Common myeloid progenitor, CD34-positive (primary cell): ENCODE measurements at places on chromosomes 7 and 10.

DNA sequence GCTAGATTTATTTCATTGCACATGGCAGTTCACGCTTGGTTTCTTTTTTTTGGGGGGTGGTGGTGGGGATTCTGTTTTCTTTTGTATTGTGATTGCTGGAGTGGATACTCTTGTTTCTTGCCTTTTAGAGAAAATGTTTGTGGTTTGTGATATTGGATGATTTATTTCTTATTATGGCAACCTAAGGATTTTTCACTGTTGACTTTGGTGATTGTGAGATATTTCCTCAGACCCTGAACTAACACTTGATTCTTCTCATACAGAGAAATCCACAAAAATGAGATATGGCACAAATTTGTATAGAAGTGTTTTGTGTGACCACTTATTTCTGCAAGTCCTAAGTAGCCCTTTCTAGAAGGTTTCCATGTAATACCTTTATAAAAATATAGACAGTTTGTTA, 871.1 kb downstream of the LRMDA start:
- no peaks in the 10 kb centered on the region for H3K36me3 ChIP-seq
- DNase-seq, result no peak
- H3K4me1 ChIP-seq, result no peaks in the 10 kb centered on the region
- no peak overlapping the region for H3K27ac ChIP-seq
- no peaks in the 10 kb centered on the region for H3K27me3 ChIP-seq

GRCh38 chr7:79055722-79056415, 397.6 kb downstream of the MAGI2 start:
- H3K36me3 ChIP-seq, result no peaks in the 10 kb centered on the region
- no peaks in the 10 kb centered on the region for H3K27me3 ChIP-seq
- no peak overlapping the region for H3K4me3 ChIP-seq
- DNase-seq, result no peak

GRCh38 chr7:71472962-71473361, 341.0 kb downstream of the GALNT17 start:
- H3K4me1 ChIP-seq, result no peaks in the 10 kb centered on the region
- DNase-seq, result no peak
- H3K36me3 ChIP-seq, result no peaks in the 10 kb centered on the region
- H3K4me3 ChIP-seq, result no peak overlapping the region
- H3K27me3 ChIP-seq, result no peaks in the 10 kb centered on the region
- no peak overlapping the region for H3K27ac ChIP-seq

DNA sequence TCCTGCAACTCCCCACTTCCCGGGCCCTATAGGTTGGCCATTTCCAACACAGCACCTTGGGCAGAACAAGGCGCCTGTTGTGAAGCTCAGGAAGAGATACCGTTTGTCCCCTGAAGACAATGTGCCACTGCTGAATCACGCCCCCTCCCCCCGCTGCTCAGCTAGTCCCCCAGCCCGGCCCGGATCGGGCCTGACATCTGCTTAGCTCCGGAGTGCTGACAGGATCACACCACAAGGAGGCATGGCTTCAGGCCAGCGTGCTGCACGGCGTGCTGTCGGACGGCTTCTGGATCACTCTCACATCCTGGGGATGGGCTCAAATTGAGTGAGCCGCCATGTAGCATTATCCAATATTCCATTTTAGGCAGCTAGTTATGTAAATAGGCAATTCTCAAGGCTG, 62.1 kb upstream of the EFCAB10 start:
- no peaks in the 10 kb centered on the region for H3K4me1 ChIP-seq
- no peak overlapping the region for H3K4me3 ChIP-seq
- DNase-seq, result no peak
- no peak overlapping the region for H3K27ac ChIP-seq
- H3K36me3 ChIP-seq, result peaks cover 61% of the 10 kb centered on the region
- no peaks in the 10 kb centered on the region for H3K27me3 ChIP-seq

GRCh38 chr7:114026486-114027089, 107.8 kb upstream of the PPP1R3A start:
- DNase-seq, result peak; percentile 63
- H3K4me1 ChIP-seq, result no peaks in the 10 kb centered on the region
- H3K27me3 ChIP-seq, result no peaks in the 10 kb centered on the region
- H3K27ac ChIP-seq, result no peak overlapping the region
- H3K4me3 ChIP-seq, result no peak overlapping the region
- H3K36me3 ChIP-seq, result no peaks in the 10 kb centered on the region

- no peak overlapping the region for H3K27ac ChIP-seq
- no peaks in the 10 kb centered on the region for H3K4me1 ChIP-seq
- no peak overlapping the region for H3K4me3 ChIP-seq
These were observed 208.5 kb downstream of the RNLS start for GRCh38 chr10:88374392-88375175.

- H3K27ac ChIP-seq, result no peak overlapping the region
- H3K4me1 ChIP-seq, result peaks cover 64% of the 10 kb centered on the region
- no peak overlapping the region for H3K4me3 ChIP-seq
- H3K36me3 ChIP-seq, result no peaks in the 10 kb centered on the region
These were observed 57.8 kb upstream of the TNRC18 start for GRCh38 chr7:5481241-5482019.

DNA sequence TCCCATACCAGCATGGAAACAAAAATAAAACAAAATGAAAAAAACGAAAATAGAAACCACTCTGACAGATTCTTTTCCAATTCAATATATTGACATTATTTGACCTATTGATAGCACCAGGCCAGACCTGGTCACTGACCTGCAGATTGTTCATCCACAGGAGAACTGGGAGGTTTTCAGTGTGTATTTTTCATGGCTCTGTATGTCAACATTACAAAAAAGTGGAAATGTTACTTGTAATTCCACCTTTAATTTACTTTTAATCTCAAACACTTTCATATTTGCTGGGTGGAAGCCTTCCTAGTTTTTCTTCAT, 2.9 kb downstream of the HKDC1 start:
- no peaks in the 10 kb centered on the region for H3K4me1 ChIP-seq
- no peak for DNase-seq
- no peaks in the 10 kb centered on the region for H3K36me3 ChIP-seq
- H3K27ac ChIP-seq, result no peak overlapping the region
- H3K4me3 ChIP-seq, result no peak overlapping the region

GRCh38 chr10:125773687-125774543, 1.7 kb downstream of the MMP21 start:
- H3K27me3 ChIP-seq, result no peaks in the 10 kb centered on the region
- no peak for DNase-seq
- no peak overlapping the region for H3K4me3 ChIP-seq
- H3K27ac ChIP-seq, result no peak overlapping the region
- no peaks in the 10 kb centered on the region for H3K4me1 ChIP-seq
- H3K36me3 ChIP-seq, result no peaks in the 10 kb centered on the region

DNA sequence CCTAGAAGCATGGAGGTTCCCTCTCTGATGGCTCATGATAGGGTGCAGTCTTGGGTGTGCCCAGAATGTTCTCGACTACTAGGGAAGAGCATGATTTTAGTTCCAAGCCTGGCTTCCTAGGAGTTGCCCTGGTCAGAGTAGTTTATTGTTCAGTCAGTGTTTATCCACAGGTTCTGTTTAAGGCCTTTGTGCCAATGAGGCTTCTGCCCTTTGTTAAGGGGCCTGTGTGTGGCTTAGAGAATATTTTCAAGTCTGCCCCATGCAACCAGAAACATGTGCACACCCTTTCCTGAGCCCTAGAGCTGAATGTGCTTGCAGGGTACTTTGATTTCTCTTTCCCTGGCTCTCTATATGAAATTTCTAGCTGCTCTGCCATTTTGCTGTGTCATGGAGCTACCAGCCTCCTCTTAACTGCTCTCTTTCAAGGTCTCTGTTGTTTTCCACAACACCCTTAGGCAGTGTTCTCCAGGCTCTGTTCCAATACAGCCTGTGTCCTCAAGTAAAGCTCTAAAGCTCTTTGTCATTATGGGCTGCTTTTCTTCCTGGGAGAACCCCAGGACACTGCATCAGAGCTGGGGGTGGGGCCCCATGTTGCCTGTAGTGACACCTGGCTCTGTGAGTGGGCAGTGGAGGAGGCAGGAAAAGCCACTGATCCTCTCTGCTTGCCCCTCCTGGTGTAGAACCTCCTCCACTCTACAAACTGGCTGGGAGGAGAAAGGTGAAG, 34.1 kb upstream of the TSPAN33 start:
- H3K27ac ChIP-seq, result no peak overlapping the region
- DNase-seq, result peak; percentile 24
- H3K27me3 ChIP-seq, result no peaks in the 10 kb centered on the region
- H3K4me1 ChIP-seq, result peaks cover 10% of the 10 kb centered on the region
- H3K4me3 ChIP-seq, result no peak overlapping the region

DNA sequence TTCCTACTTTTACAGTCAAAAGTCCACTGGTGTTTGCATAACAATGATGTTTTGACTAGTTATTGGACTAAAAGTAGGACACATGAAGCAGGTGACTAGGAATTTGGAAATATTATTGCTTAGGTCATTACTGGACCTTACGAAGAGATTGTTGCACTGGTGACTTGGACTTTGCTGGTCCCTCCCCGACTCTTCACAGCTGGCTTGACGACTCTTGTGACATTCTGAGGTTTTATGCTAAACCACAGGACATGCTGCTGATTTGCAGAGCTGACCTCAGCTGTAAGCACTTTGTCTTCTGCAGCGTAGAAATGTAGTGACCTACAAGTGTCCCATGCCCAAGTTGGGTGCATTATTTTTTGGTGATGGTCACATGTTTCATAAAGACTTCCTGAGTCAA, 21.9 kb downstream of the PCBD1 start:
- peaks cover 3% of the 10 kb centered on the region for H3K36me3 ChIP-seq
- no peak overlapping the region for H3K4me3 ChIP-seq
- no peak overlapping the region for H3K27ac ChIP-seq
- DNase-seq, result no peak
- H3K4me1 ChIP-seq, result no peaks in the 10 kb centered on the region
- H3K27me3 ChIP-seq, result no peaks in the 10 kb centered on the region

DNA sequence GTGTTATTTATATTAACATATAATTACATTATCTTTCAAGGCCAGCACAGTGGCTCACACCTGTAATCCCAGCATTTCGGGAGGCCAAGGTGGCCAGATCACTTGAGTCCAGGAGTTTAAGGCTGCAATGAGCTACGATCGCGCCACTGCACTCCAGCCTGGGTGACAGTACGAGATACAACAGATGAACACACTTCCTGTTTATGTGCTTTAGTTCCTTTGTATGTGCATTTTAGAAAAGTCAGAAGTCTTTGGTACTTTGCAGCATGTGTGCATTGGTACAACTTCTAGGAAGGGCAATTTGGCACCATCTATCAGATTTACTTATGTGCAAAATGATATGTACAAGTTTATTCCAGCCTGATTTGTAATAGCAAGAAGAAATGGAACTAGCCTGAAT, 13.3 kb downstream of the SLC35G1 start:
- no peak overlapping the region for H3K27ac ChIP-seq
- H3K4me3 ChIP-seq, result no peak overlapping the region
- H3K27me3 ChIP-seq, result no peaks in the 10 kb centered on the region
- peaks cover 3% of the 10 kb centered on the region for H3K36me3 ChIP-seq
- H3K4me1 ChIP-seq, result no peaks in the 10 kb centered on the region

GRCh38 chr10:89702121-89702480, 711 bp downstream of the KIF20B start:
- H3K27ac ChIP-seq, result peak overlapping the region; percentile 72
- H3K4me3 ChIP-seq, result peak overlapping the region; percentile 97
- DNase-seq, result no peak
- H3K27me3 ChIP-seq, result no peaks in the 10 kb centered on the region
- H3K4me1 ChIP-seq, result peaks cover 35% of the 10 kb centered on the region

GRCh38 chr10:6123532-6123931, 34.7 kb downstream of the RBM17 start:
- DNase-seq, result no peak
- H3K27me3 ChIP-seq, result no peaks in the 10 kb centered on the region
- H3K4me3 ChIP-seq, result peak overlapping the region; percentile 13

DNA sequence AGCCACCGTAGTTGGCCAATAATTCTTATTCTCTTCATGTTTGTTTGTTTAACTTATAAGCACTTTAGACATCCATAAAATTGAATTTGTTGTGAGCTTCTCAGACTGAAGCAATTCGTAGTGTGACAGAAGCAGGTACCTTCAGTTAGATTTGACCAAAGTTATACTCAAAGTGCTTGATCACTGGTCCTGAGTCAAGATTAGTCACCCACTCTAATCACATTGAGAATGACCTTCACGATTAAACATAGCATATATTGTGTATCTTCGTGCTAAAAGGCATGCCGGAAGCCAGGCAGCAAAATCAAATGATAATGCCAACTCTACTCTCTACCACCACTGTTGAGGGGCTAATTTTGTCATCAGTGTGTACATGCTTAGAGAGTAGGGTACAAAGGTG, 763.7 kb upstream of the MBL2 start:
- no peaks in the 10 kb centered on the region for H3K27me3 ChIP-seq
- no peak overlapping the region for H3K27ac ChIP-seq
- DNase-seq, result no peak
- no peaks in the 10 kb centered on the region for H3K36me3 ChIP-seq

GRCh38 chr10:24790599-24790998, 66.9 kb upstream of the ARHGAP21 start:
- H3K27ac ChIP-seq, result no peak overlapping the region
- no peaks in the 10 kb centered on the region for H3K4me1 ChIP-seq
- no peak overlapping the region for H3K4me3 ChIP-seq
- peak; percentile 11 for DNase-seq

DNA sequence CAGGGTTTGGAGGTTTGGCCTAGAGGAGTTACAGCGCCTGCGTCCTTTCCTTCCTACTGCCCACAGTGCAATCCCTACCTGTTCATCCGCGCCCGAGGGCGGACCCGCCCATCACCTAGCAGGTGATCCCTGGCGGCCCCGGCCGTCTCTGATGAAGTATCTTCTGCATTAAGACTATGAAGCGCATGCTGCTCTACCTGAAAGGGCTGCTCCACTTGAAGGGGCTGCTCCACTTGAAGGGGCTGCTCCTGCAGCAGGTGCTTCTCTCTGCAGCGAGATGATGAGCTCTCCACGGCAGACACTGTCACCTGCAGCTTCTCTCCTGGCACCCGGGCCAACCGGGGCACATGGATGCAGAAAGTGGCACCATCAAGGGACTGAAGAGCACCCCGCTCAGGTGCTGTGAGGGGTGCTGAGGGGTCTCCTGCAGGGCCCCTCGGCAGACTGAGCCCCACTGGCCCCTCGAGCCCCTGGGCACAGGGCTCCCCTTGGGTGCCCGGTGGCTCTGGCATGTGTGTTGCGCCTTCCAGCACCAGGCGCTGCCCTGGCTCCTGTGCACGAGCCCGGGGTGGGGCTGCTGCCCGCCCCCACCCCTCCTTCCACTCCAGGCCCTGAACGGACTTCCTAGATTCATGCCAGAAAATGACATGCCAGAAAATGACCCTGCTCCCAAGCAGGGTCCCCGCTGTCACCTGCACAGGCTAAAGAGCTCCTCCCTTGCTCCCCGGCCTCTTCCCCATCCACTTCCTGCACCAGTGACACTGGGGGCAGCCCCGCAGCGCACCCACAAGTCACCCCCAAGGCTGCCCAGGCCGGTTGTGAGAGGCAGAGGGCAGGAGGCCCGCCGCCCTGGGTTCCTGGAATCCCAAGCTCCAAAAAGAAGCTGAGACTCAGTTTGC, 29.4 kb downstream of the WDR86 start:
- no peak for DNase-seq
- H3K27ac ChIP-seq, result no peak overlapping the region
- peak overlapping the region; percentile 61 for H3K4me3 ChIP-seq
- H3K27me3 ChIP-seq, result no peaks in the 10 kb centered on the region
- no peaks in the 10 kb centered on the region for H3K4me1 ChIP-seq
- H3K36me3 ChIP-seq, result peaks cover 35% of the 10 kb centered on the region

GRCh38 chr7:151337346-151337745, 4.3 kb upstream of the NUB1 start:
- peaks cover 4% of the 10 kb centered on the region for H3K4me1 ChIP-seq
- no peak overlapping the region for H3K4me3 ChIP-seq
- no peak for DNase-seq
- H3K36me3 ChIP-seq, result no peaks in the 10 kb centered on the region
- H3K27ac ChIP-seq, result no peak overlapping the region
- no peaks in the 10 kb centered on the region for H3K27me3 ChIP-seq
